ENCODE measurements at places on chromosomes 1 and 21.
A peak's percentile ranks its signal among the peaks of the same experiment; 100 is the strongest.

DNA sequence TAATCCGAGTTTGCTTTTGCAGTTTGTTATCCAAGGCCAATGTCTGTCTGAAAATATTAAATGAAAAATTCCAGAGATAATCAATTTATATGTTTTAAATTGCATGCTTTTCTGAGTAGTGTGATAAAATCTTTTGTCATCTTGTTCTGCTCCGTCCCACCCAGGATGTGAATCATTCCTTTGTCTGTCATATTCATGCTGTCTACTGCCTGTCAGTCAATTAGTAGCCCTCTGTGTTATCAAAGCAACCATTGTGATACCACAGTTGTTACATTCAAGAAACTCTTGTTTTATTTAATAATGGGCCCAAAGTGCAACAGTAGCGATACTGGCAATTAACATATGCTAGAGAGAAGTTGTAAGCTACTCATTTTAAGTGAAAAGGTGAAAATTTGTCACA is 819.3 kb downstream of the BRINP3 start:
- DNase-seq, result no peak

DNA sequence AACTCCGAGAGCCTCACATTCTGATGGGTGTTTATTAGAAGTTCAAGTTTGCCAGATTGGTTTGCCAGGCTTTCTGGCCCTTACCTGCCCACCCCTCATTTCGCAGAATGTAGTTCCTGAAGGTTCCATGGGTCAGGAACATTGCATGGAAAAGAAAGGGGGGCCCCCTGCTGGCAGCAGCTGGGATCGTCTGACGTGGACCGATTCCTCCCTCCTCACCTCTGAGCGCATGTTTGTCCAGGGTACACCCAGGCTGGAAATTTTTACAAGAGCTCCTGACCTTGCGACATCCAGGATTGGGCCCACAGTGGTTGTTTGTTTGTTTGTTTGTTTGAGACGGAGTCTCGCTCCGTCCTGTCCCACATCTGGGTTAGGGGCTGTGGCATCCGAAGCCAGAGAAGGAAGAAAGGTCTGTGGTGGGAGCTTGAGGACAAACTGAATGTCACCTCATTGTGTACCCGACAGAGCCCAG is 126.0 kb upstream of the TMEM51 start:
- peak; percentile 79 for DNase-seq

GRCh38 chr1:25662061-25662460 is 45.5 kb downstream of the MAN1C1 start:
- no peak for DNase-seq

GRCh38 chr1:112533029-112533428 is 24.3 kb downstream of the WNT2B start:
- no peak for DNase-seq

- no peak for DNase-seq
Observed at GRCh38 chr1:220013497-220013896, 32.8 kb downstream of the EPRS1 start.

DNA sequence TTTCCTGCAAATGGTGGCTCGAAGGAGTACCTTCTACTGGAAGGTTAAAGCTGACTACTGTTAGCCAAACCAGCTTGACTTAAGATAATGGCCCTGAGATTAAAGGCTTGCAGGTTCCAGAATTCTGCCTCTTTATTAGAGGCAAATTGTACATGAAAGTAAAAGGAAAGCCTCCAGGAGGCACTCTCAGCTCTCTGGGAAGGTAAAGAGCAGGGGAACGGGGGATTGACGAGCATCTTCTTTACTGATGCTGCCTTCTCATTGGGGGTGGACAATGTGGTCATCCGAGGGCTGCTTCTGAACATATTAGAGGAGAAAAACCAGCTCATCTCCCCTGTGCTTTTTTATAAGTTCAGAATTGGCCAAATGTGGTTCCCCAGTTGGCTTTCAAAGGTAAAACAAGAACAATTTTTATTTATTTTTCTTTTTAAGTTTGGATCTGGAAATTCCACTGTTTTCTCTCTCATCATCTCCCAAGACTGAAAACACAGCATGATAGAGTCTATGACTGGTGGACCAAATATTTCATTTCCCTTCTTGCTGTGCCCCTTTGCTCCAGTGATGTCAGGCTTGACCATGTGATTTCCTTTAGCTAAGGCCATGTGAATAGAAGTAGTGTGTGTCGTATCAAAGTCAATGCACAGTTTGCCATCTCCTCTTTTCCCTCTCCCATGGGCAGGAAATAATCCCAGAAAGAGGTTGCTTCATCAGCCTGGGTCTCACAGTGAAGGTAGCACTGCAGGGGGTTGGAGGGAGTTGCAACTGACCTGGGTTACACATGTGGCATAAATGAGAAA is 292.7 kb downstream of the PRDM2 start:
- DNase-seq, result no peak

DNA sequence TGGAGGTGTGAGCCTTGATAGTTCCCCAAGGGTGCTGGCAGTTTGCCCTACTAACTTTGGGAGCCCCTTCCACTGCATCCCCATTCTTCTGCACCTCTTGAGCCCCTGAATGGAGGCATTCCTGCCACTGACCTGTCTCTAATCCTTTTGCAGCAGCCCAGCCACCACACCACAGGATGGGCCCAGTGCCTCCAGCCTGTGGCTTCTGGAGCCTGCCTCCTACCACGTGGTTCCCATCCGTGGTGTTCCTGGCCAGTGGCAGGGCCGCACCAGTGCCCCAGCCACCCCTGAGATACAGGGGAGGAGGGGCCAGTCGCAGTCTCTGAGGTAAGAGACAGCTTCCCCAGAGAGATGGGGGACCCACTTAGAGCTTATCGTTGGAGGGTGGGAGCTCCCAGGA is 14.4 kb downstream of the INAVA start:
- DNase-seq, result no peak

- DNase-seq, result no peak
Observed at GRCh38 chr1:232019026-232019340, 392.4 kb downstream of the DISC1 start.

- no peak for DNase-seq
Observed at GRCh38 chr1:108124622-108125311, 75.4 kb downstream of the SLC25A24 start.

DNA sequence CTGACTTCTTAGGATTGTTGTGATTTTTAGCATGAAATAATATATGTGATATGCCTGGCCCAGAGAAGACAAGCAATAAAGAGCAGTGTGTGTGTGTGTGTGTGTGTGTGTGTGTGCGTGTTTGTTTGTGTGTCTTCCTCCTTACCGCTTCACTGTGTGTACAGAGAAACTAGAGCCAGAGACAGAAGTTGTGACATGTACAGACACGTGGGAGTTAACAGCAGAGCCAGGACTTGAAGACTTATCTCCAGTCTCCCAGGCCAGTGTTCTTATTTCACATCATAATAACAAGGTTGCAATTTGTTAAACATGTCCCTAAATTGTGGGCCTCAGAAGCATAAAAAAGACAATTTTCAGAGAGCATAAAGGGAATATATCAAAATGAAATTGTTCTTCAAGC is 192.0 kb upstream of the JUN start:
- DNase-seq, result no peak

GRCh38 chr1:175133673-175134435 is 58.7 kb downstream of the KIAA0040 start:
- DNase-seq, result no peak

DNA sequence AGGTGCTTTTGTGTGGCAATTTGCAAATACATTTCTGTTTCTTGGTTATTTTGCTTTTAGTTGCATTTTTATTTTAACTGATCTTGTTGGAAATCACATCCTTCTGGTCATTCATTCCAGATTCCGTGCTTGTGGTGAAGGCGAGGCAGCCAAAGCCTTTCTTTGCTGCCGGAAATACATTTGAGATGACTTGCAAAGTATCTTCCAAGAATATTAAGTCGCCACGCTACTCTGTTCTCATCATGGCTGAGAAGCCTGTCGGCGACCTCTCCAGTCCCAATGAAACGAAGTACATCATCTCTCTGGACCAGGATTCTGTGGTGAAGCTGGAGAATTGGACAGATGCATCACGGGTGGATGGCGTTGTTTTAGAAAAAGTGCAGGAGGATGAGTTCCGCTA is 34.8 kb upstream of the CD101 start:
- no peak for DNase-seq

DNA sequence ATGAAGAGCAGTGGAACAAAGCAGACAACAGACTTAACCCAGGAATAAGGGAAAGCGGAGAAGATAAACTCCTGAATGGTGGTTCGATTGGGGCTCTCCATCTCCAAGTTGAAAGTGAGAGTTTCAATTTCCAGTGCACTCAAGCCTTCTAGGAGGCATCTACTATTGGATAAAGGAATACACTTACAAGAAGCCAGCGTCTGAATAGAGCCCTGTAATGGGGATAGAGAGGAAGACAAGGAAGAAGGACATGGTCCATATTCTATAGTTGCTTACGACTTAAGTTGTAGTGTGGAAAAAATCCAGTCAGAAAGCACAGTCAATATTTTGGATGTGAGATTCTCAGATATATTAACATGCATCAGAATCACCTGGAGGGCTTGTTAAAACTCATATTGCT is at the start of gene OR6K2:
Gene OR6K2, minus strand, starts transcription at position 101 of the 400 bp plus-strand sequence. Its CDS starts 0 bp downstream, at position 101.
- no peak for DNase-seq

- DNase-seq, result peak; percentile 72
Observed at GRCh38 chr1:78101514-78101913, 55.7 kb downstream of the GIPC2 start.

- no peak for DNase-seq
Observed at GRCh38 chr1:161484613-161485012, 20.6 kb upstream of the FCGR2A start.

- DNase-seq, result no peak
Observed at GRCh38 chr1:34013136-34013535, 149.3 kb downstream of the HMGB4 start.

DNA sequence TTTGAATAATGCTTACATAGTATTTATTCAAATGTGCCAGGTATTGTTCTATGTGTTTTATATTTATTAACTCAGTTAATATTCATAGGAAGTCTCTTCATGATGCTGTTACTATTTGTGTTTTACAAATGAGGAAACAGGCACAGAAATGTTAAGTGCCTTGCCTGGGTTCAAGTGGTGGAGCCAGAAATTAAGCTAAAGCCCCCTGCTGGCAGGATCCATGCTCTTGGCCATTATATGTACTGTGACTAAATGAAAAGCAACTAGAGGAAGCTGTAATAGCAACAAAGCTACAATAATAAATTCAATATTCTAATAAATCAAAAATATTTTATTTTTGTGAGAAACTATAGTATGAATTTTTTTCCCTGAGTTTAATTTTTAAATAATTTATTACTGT is 30.0 kb downstream of the IARS2 start:
- no peak for DNase-seq

GRCh38 chr1:29282924-29283803 is 46.8 kb downstream of the PTPRU start:
- peak; percentile 77 for DNase-seq

GRCh38 chr1:219201656-219202055 is 28.0 kb downstream of the LYPLAL1 start:
- DNase-seq, result no peak

- DNase-seq, result no peak
Observed at GRCh38 chr1:156980551-156980950, 60.1 kb downstream of the LRRC71 start.

- DNase-seq, result peak; percentile 48
Observed at GRCh38 chr1:40143891-40144575, 17.2 kb upstream of the RLF start.

DNA sequence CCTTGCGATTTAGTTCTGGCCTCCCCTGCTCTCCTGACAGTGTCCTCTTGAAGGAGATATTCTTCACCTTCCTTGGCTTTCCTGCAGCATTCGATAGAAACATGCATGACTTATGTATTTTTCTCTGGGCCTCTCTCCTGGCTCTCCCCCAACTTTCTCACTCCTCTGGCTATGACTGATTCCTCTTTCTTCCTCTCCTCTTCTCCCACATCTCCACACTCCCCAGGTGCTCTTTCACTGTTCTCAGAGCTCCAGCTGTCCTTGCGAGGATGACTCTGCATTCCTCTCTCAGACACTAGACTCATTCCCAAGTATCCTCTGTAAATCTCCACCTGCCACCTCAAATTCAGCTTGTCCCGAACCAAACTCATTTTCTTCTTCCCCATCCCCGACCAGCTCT is 18.0 kb downstream of the LRRC42 start:
- DNase-seq, result no peak

DNA sequence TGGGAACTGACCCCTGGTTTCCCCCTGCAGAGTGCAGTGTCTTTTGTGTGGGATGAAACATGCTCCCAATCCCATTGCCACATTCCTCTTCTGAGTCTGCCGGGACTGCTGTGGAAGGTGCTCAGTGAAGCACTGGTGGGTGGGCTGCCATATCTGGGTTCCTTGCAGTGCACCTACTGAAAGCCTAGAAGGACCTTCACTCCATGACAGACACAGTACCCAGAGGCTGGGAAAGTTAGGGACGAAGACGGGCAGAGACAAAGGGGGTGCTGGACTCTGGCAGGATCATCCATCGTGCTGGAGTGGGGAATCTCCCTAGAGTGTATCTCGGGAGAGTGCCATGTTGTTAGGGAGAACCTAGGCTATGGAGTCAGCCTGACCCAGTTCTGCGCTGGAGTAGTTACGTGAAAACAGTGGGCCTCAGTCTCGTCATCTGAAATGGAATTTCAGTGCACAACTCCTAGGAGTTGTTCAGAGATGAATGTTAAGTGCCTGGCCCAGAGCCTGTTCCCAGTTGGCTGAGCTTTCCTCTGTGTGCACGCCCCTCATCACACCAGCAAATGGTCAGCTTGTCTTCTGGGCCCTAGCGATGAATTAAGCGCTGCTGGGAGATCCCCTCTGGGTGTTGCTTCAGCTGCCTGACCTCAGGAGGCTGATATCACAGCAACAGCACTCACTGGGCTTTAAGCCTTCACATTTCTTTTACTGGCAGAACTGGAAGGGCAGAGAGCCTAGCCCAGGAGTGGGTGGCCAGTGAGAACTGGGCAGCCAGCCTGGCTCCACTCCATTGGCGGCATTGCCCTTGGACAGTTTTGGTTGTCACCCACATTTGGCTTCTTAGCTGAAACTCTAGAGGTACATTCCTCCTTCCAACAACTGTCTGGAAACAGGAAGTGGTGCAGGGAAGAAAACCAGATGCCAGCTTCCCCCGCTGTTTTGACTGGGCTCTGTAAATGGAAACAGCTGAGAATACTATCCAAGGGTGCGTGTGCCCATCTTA is 479.8 kb upstream of the VAMP3 start:
- DNase-seq, result peak; percentile 47

GRCh38 chr1:231676487-231676886 is 49.9 kb downstream of the DISC1 start:
- DNase-seq, result no peak

GRCh38 chr1:117388328-117388727 is 21.1 kb downstream of the MAN1A2 start:
- no peak for DNase-seq

GRCh38 chr1:40245686-40246085 is 2.1 kb upstream of the TMCO2 start:
- DNase-seq, result no peak

GRCh38 chr1:85148524-85149250 is 52.1 kb downstream of the SYDE2 start:
- peak; percentile 17 for DNase-seq

GRCh38 chr1:14539953-14540563 is 58.4 kb upstream of the KAZN start:
- no peak for DNase-seq

GRCh38 chr1:157137046-157137407 is 1.2 kb downstream of the ETV3 start:
- DNase-seq, result peak; percentile 36
